ENCODE measurements at places on chromosomes 5 and 9.
A peak's percentile ranks its signal among the peaks of the same experiment; 100 is the strongest.

GRCh38 chr9:122071715-122072114 is 21.4 kb downstream of the TTLL11 start:
- peaks cover 1% of the 10 kb centered on the region for H3K36me3 ChIP-seq
- H3K27ac ChIP-seq, result no peak overlapping the region
- peaks cover 9% of the 10 kb centered on the region for H3K4me1 ChIP-seq

DNA sequence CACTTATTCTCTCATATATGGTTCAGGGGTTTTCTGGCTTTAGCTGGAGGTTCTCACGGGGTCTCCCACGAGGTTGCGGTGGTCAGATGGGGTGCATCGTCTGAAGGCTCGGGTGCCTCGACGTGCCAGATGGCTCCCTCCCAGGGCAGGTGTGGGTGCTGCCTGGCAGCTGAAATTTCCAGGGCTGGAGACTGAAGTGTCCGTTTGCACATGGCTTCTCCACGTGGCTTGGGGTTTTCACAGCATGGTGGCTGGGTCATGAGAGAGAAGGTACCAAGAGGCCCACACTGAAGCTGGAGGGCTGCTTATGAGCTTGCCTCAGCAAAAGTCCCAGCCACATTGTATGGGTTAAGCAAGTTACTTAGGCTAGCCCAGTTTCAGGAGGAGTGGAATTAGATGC is 218.6 kb downstream of the AGTPBP1 start:
- peaks cover 71% of the 10 kb centered on the region for H3K27me3 ChIP-seq
- no peaks in the 10 kb centered on the region for H3K36me3 ChIP-seq
- no peak for DNase-seq
- peak overlapping the region; percentile 56 for H3K4me3 ChIP-seq

DNA sequence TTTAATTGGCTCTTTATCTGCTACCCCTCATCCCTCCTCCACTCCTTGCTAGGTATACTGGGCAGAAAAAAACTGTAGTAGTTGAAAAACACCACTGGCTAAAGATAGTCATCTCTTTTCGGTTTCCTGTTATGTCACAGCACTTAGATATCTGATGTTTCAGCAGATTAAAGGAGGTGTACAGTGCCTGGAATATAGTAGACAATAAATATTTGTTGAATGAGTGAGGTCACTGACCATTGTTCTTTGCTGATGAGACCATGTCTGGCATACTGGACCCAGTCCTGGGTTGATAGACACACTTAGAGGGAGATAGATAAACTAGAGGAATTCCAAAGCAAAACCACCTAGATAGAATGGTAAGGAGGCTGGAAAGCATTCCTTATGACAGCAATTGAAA is 3.2 kb downstream of the GRPEL2 start:
- H3K4me1 ChIP-seq, result peaks cover 63% of the 10 kb centered on the region
- H3K27me3 ChIP-seq, result no peaks in the 10 kb centered on the region
- no peak for DNase-seq
- peaks cover 61% of the 10 kb centered on the region for H3K36me3 ChIP-seq

GRCh38 chr5:61293071-61293470 is 39.0 kb upstream of the ZSWIM6 start:
- DNase-seq, result no peak
- H3K4me3 ChIP-seq, result no peak overlapping the region
- H3K4me1 ChIP-seq, result peaks cover 6% of the 10 kb centered on the region
- no peaks in the 10 kb centered on the region for H3K27me3 ChIP-seq
- no peaks in the 10 kb centered on the region for H3K36me3 ChIP-seq
- H3K27ac ChIP-seq, result no peak overlapping the region

DNA sequence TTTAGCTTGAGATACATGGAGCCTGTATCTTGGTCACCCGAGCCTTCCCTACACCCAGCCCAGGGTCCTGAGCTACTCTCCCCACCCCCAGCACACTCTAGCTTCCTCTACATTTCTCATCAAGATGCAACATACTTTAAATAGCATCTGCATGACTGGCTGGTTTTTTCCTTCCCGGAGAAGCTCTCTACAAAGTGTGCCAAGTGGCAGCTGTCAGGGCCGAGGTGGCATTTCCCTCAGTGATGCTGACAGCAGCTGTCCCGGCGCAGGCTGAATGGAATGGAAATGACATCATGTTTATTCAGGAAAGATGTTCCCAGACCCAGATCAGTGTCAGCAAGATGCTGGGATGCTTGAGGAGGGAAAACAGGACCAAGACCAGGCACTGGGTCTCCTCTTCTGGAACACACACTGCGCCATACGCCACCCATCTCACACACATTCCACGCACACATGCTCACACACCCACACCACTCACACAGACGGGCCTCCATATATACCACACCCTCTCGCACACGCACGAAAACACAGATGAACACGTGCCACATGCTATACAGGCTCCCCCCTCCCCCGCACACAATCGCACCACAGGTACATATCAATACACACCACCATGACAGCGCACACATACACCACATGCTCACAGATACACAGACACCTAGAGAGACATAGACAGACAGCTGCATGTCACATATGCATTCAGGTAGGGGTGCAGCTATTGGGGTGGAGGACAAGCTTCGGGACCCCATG is 67.8 kb downstream of the LHX2 start:
- H3K27me3 ChIP-seq, result peaks cover 26% of the 10 kb centered on the region
- no peaks in the 10 kb centered on the region for H3K4me1 ChIP-seq
- no peak overlapping the region for H3K4me3 ChIP-seq
- no peak overlapping the region for H3K27ac ChIP-seq
- H3K36me3 ChIP-seq, result no peaks in the 10 kb centered on the region
- no peak for DNase-seq

DNA sequence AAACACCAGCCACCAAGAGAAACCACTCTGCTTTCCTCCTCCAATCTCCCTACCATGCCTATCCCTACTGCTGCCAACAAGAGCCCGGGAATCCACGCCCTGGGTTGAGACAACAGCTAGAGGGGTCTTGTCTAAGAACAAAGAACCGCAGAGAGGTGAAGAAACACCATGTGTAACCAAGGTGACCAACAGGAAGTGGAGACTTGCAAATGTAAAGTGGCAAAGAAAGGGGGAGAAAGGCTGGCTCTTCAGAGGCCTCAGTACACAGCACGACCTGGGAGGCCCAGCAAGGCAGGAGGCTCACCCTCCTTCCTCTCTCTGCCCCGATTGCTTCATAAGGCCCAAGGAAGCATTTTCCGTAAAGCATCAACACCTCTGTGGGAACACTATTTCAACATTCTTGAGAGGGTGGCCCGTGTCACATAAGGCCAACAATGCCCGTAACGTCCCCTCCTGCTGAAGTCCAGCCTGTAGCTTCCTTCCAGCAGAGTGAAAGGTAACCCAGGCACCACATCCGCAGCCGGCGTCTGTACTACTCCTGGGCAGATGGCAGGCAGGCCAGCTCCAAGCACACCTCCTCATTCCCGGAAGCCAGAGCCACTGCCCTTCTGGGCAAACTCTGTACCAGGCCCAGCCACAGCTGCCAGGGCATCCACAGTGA is 18.3 kb downstream of the CCNJL start:
- peaks cover 53% of the 10 kb centered on the region for H3K27me3 ChIP-seq
- DNase-seq, result no peak
- H3K27ac ChIP-seq, result no peak overlapping the region

- H3K27ac ChIP-seq, result no peak overlapping the region
- DNase-seq, result no peak
- H3K4me1 ChIP-seq, result no peaks in the 10 kb centered on the region
- H3K4me3 ChIP-seq, result no peak overlapping the region
Observed at GRCh38 chr9:117074342-117074662, 340.6 kb downstream of the ASTN2 start.

All from central memory CD8-positive, alpha-beta T cell (primary cell).